ENCODE measurements at places on chromosomes 7 and 10. TPM values are rescaled to one million over a fixed set of nuclear protein-coding genes. Genes with fewer than 3 reads are reported as not detected.

Gene CYP3A5
- polyA plus RNA-seq: 139 TPM

Gene MMP21
- polyA plus RNA-seq: 0.28 TPM

Gene STRIP2
- 2.0 TPM for polyA plus RNA-seq

Gene HYAL4
- polyA plus RNA-seq: not detected

Gene ATRNL1
- 2.6 TPM for polyA plus RNA-seq

Gene MEOX2
- polyA plus RNA-seq: 3.3 TPM

Gene ZNF727
- polyA plus RNA-seq: 0.34 TPM

Gene MUC3A
- polyA plus RNA-seq: 127 TPM

Gene SRRT
- polyA plus RNA-seq: 118 TPM

Gene TRAPPC14
- 23.8 TPM for polyA plus RNA-seq

Gene LRRC18
- polyA plus RNA-seq: 0.24 TPM

Gene PHYHIPL
- polyA plus RNA-seq: 19.1 TPM

Gene AKR1C2
- 10.2 TPM for polyA plus RNA-seq

Gene CHN2
- 33.6 TPM for polyA plus RNA-seq

Gene EXOC6
- 20.3 TPM for polyA plus RNA-seq

Gene TRIM8
- 56.3 TPM for polyA plus RNA-seq

Gene IRF5
- 5.5 TPM for polyA plus RNA-seq

Gene CHST3
- 4.7 TPM for polyA plus RNA-seq
